ENCODE measurements at places on chromosomes 16 and 17.

GRCh38 chr17:76397687-76398522, 13.5 kb downstream of the SPHK1 start:
- peak; percentile 92 for DNase-seq

DNA sequence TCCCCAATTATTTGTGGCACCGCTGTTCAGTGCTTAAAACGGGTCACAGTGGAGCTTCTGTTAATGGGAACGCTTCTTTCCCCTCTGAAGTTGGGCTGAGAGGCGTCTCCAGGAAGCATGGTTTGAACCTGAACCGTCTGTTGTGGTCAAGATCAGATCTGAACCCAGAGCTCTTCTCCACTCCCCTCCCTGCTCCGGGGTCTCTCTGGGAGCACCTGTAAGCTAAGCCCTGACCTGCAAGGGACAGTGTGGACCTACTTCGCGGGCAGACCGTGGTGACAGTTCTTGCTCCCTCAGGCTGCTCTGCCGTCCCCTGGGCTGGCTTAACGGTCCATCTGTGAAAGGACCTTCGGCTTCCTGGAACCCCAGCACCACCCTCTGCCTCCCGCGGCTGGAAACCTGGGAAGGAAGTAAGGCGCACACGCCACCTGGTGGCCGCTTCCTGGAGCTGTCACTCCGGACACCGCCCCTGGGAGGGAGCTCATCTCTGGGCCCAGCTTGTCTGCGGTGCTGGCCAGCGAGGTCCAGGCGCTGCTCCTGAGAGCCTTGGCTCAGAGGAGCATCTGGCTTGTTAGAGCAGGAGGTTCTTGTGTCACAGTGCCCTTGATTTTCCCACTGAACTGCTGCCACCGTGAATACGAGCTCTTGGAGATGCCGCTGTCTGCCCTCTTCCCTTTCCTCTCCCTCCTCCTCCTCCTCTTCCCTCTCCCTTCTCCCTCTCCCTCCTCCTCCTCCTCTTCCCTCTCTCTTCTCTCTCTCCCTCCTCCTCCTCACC, 518.5 kb upstream of the EEF2KMT start:
- peak; percentile 65 for DNase-seq

- DNase-seq: no peak
These were observed 14.5 kb upstream of the SLC47A2 start for GRCh38 chr17:19730843-19731242.

- DNase-seq: no peak
These were observed 156.8 kb upstream of the CDH13 start for GRCh38 chr16:82470016-82470415.

DNA sequence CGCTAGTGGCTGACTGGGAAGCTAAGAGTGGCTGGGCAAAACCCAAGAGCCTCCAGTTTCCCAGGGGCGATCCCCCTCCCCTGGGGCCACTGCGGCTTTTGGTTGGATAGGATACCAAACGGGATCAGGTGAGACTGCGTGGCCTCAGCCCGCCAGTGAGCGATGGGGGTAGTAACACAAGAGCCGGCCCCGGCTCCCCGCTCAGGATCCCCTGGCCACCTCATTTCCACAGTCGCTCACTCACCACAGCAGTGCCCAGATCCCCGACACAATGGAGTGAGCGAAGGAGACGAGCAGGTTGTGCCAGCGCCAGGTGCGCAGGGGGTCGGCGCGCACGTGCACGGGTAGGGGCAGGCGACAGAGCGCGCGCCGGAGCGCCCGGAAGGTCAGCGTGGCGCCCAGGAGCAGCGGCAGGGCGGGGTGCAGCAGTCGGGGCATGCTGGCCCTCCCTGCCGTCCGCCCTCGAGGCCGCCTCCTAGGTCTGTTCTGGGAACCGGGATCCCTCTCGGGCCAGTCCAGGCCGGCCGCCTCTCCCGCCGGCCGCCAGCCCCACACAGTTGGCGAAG, 290 bp downstream of the TLCD1 start:
- DNase-seq: no peak

GRCh38 chr17:58788199-58788598, 32.5 kb downstream of the PPM1E start:
- no peak for DNase-seq

All from breast epithelium (tissue), 4 donors.